DMS53 (cell line): ENCODE measurements at places on chromosomes 6 and 20.

DNA sequence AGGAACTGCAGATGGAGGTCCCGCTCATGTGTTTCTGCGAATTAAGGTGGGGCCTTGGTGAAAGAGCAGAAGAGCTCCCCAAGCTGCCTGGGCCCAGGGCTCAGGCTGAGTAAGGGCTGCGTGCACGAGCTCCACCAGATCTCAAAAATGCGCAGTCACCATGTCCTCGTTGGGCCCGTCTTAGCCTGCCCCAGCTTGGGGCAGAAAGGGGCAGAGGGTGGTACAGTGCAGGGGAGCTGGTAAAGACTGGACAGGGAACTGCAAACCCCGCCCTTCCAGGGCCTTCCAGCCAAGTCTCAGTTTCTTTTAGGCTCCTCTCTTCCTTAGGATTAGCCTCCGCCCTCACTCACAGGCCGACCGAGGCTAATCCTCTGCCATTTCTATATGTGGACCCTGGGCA, 101.6 kb downstream of the FOXF2 start:
- DNase-seq, result no peak

- no peak for DNase-seq
These were observed 169.3 kb downstream of the TTLL2 start for GRCh38 chr6:167493976-167494697.

GRCh38 chr6:132499757-132500156, 13.2 kb downstream of the STX7 start:
- DNase-seq, result no peak

DNA sequence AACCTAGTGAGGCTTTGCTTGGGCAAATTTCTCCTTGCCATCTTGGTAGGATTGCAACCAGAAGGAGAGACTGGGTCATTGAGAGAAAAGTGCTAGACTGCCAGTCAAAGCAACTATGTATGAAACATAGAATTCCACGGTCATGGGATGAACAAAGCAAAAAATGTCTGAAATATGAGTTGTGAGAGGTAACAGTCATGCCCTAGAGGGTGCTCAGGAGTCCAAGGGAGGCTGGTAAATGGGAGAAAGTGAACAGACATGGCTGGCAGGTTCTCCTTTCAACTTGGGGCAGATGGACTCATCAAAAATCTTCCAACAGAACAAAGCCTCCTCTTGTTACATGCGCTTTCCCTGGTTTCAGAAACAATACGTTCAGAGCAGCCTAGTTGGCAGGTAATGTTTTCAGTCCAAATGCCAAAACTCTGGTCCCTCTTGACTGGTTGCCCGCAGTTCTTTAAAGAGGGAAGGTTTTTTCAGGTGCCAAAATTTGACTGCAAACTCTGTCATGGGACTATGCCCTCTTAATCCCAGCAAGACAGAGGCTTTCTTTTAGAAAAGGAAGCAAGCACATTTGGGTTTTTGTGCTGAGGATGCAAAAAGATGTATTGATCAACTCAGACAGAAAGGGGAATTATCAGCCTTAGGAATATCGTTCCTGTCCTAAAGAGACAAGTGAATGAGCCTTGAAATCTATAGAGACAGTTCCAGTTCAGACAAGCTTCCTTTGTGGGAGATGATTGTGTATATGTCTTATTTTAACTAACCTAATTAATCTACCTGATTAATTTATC, 68.5 kb upstream of the SASH1 start:
- DNase-seq, result no peak

GRCh38 chr6:12977806-12978205, 261.2 kb downstream of the PHACTR1 start:
- no peak for DNase-seq

GRCh38 chr6:86192123-86192522, 549.4 kb upstream of the SYNCRIP start:
- DNase-seq, result peak; percentile 60

DNA sequence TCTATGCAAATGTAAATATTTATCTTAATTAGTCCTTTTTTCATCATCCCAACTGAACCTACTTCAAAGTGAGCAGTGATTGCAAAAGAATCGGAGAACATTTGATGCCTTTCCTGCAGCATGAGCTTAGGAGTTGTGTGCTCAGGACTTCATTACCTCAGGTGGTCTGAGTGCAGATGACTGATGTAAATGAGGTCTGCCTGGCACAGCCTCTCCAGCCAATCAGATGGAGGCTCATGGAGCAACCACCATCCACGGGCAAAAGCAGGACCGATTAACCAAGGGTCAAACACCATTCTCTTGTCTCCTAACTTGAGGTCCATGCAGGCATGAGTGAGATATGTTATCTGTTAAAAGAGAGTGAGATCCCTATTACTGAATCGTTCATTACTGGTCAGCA, 165.7 kb upstream of the CARMIL1 start:
- DNase-seq, result no peak
